Activated CD4-positive, alpha-beta T cell treated with anti-CD3 and anti-CD28 coated beads, Interleukin-2, amount 10 ng/mL, durations not matched to agents 7 days and 5 days (primary cell): ENCODE measurements at places on chromosomes 5 and 9. TPM values are rescaled to one million over a fixed set of nuclear protein-coding genes. Genes with fewer than 3 reads are reported as not detected.

GRCh38 chr5:154522284-154522683 is 44.3 kb upstream of the HAND1 start:
- DNase-seq: no peak

GRCh38 chr5:148957591-148958202 is 105.2 kb downstream of the SH3TC2 start:
- DNase-seq: peak; percentile 46

DNA sequence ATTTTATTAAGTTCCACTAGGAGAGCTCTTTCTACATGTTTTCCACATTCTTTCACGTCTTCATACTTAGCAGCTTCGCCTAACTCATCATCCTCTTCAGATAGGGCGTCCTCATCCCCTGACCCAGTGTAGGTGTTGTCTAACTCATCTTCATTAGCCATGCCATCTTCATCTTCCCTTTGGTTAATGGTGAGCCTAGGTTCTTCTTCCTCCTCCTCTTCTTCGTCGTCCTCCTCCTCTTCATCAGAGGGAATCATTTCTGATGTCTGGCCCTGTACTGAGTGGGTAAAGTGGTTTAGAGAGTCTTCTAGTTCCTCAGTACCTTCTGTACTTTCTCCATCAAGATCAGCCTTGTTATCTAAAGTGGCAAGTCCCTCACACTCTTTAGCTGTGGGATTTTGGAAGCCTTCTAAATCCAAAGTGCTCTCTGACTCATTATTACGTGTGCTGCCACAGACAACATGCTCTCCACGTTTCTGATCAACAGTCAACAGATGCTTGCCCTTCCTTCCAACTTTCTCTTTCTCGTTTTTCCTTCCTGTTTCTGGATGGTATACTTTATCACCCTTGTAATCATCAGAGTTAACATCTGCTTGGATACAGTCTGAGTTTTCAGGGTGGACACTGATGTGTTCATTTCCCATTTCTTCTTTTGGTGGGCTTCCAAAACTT is 31.1 kb downstream of the TUT7 start:
- no peak for DNase-seq

DNA sequence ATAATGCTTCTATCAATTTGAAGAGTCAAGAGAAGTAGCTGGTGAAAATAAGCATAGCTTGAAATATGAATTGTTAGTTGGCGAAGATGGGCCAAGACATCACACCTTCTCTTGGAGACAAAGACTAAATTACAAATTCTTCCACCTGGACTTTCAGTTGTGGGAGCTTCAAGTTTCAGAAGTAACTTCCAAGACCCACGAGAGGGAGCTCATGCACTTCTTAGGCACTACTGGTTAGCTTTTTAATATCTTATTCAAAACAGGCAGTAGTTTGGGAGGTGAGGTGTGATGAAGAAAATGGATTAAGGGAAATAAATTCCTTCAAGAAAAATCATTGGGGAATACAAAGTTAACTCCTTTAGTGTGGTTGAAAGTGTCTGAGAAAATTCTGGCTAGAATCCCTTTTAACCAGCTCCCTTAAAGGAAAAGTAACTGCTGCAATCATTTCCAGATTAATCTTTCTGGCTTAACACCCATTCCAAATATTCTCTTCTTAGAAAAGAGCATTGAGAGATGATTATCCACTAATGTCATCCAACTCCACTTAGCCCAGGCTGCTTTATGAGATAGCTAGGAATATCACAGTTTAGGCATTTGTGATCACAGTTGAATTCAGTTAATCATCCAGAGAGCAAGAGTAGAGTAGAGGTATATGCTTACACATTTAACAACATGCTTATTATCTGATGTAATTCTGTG is 139.5 kb upstream of the DMRTA1 start:
- peak; percentile 9 for DNase-seq

DNA sequence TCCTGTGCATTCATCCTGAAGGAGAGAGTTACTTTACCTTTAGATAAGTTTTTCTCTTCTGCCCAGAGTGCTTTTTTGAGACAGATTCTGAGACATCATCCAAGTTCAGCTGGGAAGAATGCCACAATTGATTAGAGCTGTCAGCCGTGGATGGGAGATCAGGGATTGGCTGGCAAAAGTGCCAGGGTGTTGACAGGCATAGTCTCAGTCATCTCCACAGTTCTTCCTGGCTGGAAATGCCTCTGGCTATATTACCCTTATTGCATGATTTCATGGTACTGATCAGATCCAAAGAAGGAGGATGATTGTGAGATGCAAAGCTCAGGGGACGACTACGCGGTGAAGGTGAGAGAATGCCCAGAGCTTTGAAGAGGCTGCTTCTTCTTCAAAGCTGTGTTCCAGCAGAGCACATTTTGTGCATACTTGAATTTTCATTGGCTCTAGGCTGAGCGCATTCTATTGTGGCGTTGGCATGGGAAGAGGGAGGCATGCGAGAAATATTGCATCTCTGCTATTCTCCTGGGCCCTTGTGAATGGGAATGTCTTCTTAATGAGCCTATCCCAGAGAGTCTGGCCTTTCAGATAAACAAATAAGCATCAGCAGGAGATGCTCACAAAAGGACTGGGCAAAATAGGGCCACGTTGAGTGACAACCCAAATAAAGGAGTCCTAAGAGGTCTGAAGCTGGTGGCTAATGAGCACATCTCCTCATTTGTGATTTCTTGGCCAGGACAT is 82.1 kb downstream of the GRIA1 start:
- DNase-seq: no peak

DNA sequence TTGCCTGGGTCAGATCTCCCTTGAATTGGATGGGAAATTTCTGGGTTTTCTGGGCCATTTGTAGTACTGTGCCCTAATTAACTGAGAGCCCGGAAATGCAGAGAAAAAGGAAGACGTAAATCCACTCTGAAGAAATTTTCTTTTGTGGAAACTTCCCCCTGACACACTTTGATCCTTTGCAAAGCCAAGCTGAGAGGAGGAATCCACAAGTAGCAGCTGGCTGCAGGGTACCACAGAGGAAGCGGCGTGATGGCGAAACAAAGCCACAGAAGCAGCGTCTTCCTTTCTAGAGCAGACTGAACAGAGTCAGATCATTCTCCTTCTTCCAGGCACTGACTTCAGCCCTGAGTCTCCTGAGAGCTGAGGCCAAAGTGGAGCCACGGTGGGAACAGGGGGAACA is 47.1 kb upstream of the ZNF354A start:
- DNase-seq: no peak

GRCh38 chr9:97722331-97722730 is 25.2 kb upstream of the XPA start:
- no peak for DNase-seq

DNA sequence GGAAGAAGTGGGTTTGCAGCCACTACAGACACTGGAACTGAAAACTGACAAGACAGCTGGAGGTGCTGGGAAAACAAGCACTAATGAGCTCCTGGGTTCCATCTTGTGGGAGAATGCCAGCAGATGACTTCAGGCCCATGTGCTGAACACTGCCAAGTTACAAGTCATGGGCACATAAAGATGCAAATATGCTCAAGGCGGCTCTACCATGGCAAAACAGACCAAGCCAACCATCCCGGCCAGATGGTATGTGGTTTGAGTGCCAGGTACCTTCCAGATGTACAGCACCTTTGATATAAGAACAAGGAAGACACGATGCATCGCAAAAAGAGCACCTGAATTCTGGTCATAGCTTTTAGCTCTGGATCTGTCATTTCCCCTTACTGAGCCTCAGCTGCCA is 19.9 kb downstream of the TNFSF8 start:
- DNase-seq: no peak

GRCh38 chr9:28272127-28272526 is 698.8 kb upstream of the C9orf72 start:
- no peak for DNase-seq

- no peak for DNase-seq
Observed at GRCh38 chr9:136187197-136187596, 17.7 kb downstream of the LHX3 start.

- DNase-seq: no peak
Observed at GRCh38 chr9:5518171-5518936, 8.0 kb downstream of the PDCD1LG2 start.

- peak; percentile 7 for DNase-seq
Observed at GRCh38 chr5:62720031-62720441, 141.4 kb downstream of the LRRC70 start.

ABLIM3 gene
- not detected for total RNA-seq

EQTN gene
- total RNA-seq: not detected

LCN15 gene
- total RNA-seq: not detected

EIF4E1B gene
- total RNA-seq: not detected

ADAMTS19 gene
- not detected for total RNA-seq

PCDHGC5 gene
- not detected for total RNA-seq
